ENCODE measurements at places on chromosomes 5 and 9.

GRCh38 chr9:109319017-109319625, 1.7 kb downstream of the EPB41L4B start:
- DNase-seq: no peak

DNA sequence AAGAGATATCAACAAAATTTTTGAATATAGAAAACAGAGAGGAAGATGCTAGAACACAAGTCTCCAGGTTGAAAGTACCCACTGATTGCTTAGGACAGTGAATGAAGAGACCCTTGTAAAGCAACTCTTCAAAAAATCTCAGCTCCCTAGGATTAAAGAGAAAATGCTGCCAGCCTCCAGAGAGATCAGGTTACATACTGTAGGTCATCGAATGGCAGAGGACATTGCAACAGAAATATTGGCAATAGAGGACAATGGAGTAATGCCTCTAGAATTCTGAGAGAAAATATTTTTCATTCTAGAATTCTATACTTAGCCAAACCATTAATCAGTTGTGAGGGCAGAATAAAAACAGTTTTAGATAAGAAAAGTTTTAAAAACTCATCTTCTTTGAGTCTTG, 43.1 kb upstream of the ELL2 start:
- DNase-seq: no peak

- peak; percentile 81 for DNase-seq
Measured at GRCh38 chr5:126002222-126002897, 420.8 kb upstream of the GRAMD2B start.

DNA sequence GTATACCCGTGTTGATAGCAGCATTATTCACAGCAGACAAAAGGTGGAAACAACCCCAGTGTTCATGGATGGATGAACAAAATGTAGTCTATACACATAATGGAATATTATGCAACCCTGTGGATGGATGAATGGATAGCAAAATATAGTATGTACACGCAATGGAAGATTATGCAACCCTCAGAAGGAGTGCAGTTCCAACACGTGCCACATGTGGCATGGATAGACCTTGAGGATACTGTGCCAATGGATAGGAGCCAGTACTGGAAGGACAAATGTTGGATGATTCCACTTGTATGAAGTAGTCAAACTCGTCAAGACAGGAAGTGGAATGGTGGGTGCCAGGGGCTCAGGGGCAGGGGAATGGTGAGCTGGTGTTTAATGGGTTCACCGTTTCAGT, 44.9 kb downstream of the PLEKHG4B start:
- no peak for DNase-seq

- no peak for DNase-seq
Measured at GRCh38 chr9:123967323-123967722, 37.4 kb upstream of the DENND1A start.

GRCh38 chr5:151950706-151951105, 26.1 kb upstream of the GLRA1 start:
- DNase-seq: no peak

DNA sequence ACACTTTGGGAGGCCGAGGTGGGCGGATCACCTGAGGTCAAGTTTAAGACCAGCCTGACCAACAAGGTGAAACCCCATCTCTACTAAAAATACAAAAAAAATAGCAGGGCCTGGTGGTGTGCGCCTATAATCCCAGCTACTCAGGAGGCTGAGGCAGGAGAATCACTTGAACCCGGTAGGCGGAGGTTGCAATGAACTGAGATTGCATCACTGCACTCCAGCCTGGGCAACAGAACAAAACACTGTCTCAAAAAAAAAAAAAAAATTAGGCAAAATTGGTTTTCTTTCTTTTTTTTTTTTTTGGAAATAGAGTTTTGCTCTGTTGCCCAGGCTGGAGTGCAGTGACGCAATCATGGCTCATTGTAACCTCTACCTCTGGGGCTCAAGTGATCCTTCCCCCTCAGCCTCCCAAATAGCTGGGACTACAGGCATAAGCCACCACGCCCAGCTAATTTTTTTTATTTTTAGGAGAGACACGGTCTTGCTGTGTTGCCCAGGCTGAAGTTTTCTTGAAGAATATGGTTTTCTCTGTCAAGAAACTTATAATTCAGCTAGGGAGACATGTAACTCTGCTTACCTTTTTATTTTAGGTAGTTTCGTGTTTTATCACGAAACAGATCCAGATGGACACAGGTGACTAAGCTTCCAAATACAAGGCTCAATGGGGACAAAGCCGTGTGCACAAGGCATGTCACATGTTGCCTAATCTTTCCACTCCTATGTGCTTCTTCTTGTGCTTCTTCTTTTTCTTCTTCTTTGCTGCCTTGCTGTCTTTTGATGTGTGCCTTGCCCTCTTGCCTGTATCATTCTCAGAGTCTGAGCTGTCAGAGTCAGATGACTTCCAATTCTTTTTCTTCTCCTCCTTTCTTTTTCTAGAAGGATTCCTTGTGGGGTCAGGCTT, 14.3 kb downstream of the TTC1 start:
- DNase-seq: no peak

DNA sequence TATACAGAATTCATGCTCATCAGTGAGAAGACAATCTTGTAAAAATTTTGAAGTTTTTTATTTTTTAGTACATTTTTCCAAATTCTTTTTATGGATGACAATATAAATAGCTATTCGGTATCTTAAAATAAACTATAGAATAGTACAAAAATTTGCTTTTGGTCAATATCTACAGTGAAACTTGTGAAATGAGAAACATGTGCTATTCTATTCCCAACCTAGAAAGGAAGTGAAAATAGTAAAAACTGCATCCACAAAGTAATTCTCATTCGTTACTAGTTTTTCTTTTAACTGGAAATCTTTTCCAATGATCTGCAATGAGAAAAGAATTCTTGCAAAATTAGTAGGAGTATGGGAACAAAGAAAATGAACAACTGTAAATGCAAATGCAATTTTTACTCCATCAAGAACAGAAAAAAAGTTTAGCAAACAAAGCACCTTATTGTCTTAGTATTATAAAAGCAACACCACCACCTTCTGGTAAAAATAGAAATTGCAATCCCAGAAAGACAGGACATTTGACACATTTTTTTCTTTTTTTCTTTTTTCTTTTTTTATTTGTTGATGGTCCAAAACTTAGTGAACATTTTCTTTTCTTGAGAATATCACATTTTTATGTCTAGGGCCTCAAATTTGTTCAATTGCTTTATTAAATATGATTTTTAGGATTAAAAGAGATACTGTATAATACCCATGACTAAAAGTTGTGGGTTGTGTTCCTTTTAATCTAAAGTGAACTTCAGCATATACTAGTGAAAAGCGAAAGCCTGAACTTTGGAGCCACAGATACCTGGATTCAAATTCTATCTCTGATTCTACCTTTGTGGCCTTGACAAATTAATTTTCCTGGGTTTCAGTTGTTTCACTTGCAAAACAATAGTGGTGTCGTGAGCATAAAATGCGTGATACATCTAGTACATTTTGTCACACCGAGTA, 72.3 kb downstream of the SLCO4C1 start:
- no peak for DNase-seq

DNA sequence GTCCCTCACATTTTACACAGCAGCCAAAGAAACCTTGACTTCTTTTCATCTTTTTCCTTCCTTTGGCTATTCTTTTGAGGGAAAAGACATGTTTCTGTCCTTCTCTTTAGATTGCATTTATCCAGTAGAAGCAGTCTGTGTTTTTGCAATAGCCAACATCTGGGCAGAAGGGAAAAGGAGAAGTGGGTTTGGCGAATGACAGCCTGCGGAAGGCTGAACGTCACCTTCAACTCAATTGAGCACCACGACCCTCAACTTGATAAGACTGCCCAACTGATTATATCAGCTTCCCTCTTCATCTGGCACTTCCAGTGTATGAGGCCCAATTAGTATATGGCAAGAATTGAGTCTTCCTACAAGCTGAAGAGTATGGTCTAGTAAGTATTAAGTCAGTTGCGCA, 1997.6 kb upstream of the WWC1 start:
- no peak for DNase-seq

DNA sequence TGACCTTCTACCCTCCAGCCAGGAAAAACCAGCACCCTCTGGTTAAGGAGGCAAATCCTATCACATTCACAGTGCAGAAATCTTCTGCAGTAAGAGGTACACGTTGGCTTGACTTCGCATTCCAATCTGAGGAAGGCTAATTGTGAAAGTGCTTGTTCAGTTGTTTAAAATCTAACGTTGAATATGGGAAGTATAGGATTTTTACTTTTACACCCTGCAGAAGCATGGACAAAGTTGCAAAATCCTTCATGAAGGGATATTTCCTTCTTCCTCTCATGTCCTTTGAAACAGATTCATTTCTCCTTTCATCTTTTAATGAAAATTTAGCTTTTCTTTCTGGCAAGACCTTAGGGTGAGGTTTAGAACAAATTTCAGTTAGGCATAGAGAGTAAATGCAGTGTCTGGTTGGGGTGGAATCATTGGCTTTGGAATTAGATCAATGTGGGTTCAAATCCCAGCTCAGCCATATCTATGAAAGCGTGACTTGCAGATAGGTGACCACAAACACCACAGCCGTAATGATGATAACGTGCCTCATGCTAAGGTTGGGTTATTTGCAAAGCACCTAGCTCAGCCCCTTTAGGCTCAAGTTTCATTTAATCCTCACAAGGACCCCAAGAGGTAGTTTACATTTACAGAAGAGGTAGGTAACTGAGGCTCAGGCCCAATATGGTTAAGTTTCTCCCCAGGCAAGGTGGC, 42.2 kb upstream of the C5orf58 start:
- no peak for DNase-seq

GRCh38 chr9:63859475-63860215, 1425.4 kb downstream of the FOXD4L5 start:
- no peak for DNase-seq

DNA sequence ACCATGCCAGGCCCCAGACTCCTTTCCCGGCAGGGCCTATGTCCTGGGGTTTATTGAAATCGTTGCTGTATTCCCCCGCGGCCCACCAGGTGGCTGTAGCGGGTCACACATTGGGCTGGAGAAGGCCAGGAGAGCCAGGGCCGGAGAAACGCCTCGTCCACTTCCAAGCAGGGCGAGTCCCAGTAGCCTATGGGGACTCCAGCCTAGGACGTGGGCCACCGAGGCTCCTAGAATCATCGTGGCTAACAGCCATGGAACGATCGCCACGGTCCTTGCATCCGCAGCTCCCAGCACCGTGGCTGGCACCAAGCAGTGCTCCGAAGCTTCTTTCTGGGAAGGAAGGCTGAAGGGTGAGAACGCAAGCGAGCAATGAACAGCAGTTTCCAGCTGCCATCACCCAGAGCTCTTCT, 87.7 kb downstream of the ENTREP1 start:
- peak; percentile 70 for DNase-seq

- no peak for DNase-seq
Measured at GRCh38 chr5:112762113-112762810, 24.6 kb downstream of the APC start.

DNA sequence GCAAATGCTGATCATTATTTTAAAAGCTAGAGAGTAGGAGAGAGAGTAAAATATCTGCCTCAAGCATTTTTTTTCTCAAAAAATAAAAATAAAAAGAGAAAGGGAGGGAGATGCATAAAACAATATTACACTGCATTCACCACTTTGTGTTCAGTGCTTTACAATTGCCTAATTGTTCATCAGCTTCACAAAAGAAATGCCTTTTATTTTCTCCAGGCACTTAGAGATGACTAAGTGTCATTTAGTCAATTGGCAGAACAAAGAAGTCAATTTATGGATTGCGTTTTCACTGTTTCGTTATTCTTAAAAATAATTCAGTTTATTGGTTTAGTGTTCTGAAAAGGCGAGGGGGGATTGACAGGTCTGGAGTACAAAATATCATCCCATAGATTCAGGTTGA, 232.5 kb upstream of the CCNH start:
- DNase-seq: no peak

GRCh38 chr5:137101544-137101943, 397.6 kb downstream of the SPOCK1 start:
- peak; percentile 16 for DNase-seq

DNA sequence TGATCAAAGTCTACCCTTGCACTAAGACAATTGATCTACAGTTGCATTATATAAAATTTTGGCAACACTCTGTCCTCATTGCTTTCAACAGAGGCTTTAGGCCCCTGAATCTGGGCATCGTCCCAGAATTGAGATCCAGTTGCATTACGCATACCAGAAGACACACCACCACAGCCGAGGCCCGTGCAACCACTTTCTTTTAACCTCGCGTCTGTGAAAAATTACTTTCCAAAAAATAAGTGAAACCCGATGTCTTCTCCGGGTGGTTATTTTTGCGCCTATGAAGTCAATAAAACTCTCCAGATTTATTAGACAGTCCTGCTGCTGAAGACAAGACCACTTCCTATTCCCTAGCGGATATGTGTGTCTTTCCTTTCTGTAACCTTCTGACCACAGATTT, 52.1 kb upstream of the NFIB start:
- peak; percentile 97 for DNase-seq

DNA sequence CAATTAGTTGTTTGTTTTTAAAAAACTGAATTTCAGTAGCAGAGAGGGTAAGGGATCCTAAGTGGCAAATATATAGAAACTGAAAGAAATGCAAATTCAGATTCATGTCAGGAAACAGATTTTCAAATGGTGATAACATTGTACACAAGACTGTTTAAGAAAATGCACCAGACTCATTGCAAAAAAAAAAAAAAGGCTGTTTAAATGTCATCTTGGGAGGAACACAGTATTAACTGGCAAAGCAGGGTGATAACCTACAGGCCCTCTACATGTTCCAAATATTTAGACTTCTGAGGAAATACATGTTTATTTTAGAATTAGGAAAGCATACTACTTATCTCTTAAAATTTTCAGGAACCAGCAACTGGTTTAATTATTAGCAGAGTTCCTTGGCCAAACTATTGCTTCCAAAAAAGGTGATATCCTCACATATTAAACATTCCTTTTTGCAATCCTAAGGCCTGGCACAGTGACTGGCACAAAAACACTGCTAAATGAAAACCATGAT, 114.5 kb downstream of the TSSK1B start:
- DNase-seq: no peak

DNA sequence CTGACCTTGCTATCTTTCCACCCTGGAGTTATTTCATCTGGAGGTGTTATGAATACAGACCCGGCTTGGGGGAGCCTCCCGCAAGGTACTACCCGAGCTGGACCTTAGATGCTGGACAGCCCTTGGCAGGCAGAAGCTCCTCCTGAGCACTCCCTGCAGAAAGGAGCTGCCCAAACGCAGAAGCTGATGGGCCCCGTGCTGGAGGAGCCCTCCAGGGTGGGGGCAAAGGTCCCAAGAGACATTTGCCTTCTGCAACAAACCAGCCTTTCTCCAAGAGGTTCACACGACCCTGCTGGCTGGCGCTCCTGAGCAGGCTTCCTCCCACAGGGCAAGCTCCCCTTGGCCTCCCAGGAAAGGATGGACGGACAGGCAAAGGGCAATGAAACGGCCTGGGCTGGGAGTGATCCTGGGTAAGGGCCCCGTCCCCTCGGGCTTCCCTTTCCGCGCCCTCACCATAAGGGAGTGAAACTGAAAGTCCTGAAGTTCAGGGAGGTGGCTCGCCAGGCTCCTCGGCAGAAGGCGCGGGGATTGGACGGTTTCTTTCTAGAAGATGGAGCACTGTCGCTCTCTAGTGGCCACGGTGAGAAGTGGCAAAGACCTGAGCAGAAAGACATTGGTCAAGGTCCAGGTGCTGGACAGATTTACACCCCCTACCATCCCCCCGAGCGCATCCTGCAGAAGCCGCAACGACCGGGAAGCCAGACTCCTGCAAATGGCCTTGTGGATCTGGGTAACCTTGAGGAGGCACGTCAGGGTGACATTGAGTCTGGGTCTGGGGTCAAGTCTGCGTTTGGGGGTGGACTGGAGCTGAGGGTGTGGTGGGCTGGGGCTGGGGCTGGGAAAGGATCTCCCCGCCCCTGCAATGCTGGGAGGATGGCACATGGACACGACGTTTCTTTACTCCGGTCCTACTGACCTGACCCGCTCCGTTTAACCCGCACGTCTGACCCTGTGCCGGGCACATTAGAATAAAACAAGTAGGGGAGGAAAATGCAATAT, 56.4 kb downstream of the NEURL1B start:
- peak; percentile 92 for DNase-seq

- DNase-seq: no peak
Measured at GRCh38 chr5:132451387-132451786, 39.2 kb downstream of the IRF1 start.

All from muscle of back (tissue), 13 donors.